ENCODE measurements at places on chromosomes 4 and X.

DNA sequence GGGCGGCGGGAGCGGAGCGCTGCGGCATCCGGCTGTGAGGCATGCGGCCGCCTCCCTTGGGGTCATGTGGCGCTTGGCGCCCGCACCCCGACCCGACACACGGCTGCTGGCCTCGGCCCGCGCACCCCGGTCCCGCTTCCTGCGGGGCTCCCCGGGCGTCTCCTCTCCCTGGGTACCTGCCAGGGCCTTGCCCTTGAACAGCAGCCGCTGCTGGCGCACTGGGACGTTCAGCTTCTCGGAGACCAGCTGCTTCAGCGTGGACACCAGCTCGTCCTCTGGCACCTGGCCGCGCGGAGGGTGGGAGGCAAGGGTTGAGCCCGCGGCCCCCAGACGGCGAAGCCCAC is 391 bp downstream of the UBL4A start:
- DNase-seq = peak; percentile 41

DNA sequence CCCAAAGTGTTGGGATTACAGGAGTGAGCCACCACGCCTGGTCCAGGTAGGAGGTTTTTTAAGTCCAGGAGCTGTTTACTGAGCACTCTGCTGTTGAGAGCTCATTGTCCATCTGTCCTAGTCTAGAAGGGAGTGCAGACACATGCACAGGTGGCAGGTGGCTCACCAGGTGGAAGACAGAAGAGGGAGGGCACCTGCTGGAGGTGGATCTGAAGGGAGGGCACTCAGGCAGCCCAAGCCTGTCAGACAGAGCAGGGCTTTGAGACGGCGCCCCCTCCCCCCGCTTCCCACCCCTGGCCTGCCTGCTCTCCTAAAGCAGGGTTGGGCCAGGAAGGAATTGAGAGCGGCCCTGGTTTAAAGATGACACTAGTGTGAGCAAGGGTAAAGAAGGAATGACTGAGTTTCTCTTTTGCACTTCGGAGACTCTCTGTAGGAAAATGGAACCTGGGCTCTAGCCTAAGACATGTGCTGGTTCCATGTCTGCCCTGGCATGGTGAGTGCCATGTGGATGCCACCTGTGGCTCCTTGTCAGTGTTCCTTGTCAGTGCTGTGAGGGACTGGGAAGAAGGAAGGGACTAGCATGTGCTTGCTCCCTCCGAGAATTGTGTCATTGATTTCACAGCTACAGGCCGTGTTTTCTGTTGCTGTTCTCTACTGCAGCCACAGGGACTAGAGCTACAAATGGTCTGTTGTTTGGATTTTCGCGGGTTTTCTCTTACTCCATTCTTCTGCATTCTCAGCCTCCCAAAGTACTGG is 108.6 kb downstream of the TNIP2 start:
- DNase-seq = no peak

- peak; percentile 18 for DNase-seq
Measured at GRCh38 chr4:139919521-139919920, 234.5 kb downstream of the MAML3 start.

- DNase-seq = peak; percentile 65
Measured at GRCh38 chr4:3044870-3045819, 29.2 kb downstream of the HTT-AS start.

- no peak for DNase-seq
Measured at GRCh38 chr4:4323705-4324534, 33.9 kb downstream of the ZBTB49 start.

DNA sequence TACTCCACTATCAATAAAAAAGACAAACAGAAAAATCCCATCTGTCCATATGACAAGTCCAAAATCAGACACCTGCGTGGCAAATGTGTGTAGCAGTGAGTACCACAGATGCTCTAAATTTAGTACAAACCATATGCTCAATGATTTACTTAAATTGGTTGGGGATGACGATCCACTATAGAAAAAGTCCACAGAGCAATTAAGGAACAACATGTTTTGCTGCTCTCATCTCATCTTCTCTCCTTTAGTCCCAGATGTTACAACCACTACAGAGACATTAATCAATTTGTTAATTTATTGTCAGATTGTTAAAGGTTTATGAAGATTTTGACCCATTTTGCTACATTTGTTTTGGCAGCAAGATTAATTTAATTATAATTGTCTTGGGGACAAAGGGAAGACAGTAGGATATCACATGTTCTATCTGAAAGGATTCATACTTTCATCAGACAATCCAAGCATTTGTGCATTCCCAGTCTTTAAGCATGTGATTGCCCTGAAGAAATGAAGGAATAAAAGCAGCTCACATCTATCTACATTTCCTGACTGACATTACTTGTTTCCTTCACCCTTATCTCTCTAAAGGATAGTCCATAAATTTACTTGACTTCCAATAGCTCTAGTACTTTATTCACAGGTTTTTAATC is 2268.1 kb downstream of the PCDH7 start:
- no peak for DNase-seq

DNA sequence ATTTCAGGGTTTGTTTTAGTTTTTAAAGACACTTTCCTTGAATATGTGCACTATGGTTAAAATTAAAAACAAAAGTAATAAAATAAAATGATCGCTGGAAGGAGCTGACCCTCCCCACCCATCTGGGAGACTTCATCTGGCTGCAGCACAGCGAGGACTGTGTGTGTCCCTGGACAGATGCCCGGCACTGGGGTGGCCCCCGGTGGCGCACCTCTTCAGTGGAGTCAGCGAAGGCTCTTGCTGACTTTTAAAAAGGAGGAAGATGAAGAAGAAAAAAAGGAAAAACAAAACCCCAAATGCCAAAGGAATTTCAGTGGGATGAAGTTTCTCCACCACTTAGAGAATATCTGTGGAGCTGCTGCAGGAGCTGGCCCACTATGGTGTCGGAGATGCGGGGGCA is 5.4 kb upstream of the ADGRG4 start:
- no peak for DNase-seq

DNA sequence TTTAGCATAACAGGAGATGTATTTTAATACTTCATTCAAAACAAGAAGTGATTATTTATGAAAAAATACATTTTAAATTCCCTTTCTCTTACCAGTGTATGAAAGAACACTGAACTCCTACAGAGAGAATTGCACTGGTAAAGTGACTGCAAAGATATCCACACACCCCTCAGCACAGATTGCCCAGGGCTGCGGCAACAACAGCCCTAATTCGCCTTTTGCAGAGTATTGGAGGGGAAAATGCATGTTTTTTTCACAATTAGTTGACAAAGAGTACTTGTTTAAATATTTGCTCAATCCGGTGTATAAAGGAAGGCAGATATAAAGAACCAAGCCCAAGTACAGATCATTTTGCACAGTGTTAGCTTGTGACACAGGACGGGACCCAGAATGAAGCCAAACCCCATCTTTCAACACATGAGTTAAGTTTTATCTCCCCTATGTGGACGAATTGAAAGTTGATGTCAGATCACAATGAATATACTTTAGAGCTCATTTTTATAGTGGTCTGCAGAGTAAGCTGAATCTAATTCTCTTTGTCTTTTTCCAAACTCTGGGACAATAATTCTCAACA is 551.4 kb upstream of the IGFBP7 start:
- DNase-seq = no peak

- DNase-seq = no peak
Measured at GRCh38 chrX:48468693-48469691, 1.1 kb downstream of the SLC38A5 start.

DNA sequence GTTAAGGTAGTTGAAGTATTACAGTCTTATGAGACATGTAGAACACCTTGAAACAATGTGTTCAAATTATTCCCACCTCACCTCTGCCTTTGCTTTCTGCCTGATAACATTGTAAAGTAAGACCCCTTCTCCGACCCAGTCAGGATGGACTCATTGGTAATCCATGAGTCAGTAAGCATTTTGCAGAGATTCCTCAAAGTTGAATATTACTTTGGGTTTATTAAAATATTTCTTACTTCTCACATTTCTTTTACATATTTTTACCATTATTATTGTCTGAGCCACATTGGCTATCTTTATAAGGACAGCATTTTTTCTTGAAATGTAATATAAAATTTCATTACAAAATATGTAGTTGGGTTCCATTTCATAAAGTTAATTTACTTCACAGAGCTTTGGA is 201.6 kb downstream of the BMPR1B start:
- DNase-seq = no peak

GRCh38 chr4:22780317-22780716 is 87.6 kb downstream of the GBA3 start:
- no peak for DNase-seq

GRCh38 chr4:17717301-17717700 is 64.1 kb downstream of the FAM184B start:
- no peak for DNase-seq

DNA sequence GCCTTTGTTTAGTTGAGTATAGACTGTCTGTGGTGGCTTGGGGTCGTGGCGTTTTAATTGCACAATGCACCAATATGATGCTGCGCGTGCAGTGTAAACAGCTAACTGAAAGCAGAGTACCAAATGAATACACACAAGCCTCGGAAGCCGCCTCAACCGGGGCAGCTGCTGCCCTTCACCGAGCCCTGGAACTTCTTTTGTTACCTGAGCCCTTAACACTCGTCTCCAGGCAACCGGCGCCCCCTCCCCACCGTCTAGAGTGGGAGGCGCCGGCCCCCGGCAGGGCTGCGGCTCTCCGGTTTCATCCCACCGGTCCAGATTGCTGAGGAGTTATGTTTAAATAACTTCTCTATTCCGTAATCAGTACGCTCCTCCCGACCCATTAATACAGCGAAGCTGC is 173.2 kb upstream of the TBL1X start:
- no peak for DNase-seq

DNA sequence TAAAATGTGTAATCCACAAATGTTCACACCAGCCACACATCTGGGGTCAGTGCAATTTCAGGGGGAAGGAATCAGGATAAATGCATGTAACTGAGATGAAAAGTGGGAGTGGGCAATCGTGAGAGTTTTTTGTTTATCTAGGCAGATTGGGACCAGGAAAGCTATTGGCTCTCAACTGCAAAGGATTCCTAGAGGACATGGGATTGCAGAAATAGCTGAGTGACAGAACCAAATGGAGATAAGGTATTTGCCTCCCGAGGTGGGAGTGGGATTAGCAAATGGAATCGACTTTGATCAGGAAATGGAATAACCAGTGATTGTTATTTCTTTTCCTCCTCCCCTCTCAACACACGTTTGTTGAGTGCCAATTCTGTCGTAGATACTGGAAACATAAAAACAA is 38.9 kb upstream of the GJB1 start:
- no peak for DNase-seq

GRCh38 chr4:85393201-85393600 is 81.7 kb upstream of the ARHGAP24 start:
- no peak for DNase-seq

Measured in M059J (cell line).